ENCODE measurements at places on chromosomes 2 and 18.

GRCh38 chr2:3075316-3075990 is 302.2 kb downstream of the EIPR1 start:
- no peak for DNase-seq

GRCh38 chr2:233711312-233712008 is 1.2 kb upstream of the UGT1A5 start:
- DNase-seq, result peak; percentile 80

GRCh38 chr18:56189615-56190014 is 448.8 kb downstream of the TXNL1 start:
- DNase-seq, result no peak

GRCh38 chr2:191315365-191315752 is 70.2 kb downstream of the MYO1B start:
- no peak for DNase-seq

GRCh38 chr2:226618875-226619605 is 180.6 kb downstream of the IRS1 start:
- no peak for DNase-seq

GRCh38 chr2:239298116-239298804 is 102.6 kb downstream of the HDAC4 start:
- DNase-seq, result peak; percentile 51

DNA sequence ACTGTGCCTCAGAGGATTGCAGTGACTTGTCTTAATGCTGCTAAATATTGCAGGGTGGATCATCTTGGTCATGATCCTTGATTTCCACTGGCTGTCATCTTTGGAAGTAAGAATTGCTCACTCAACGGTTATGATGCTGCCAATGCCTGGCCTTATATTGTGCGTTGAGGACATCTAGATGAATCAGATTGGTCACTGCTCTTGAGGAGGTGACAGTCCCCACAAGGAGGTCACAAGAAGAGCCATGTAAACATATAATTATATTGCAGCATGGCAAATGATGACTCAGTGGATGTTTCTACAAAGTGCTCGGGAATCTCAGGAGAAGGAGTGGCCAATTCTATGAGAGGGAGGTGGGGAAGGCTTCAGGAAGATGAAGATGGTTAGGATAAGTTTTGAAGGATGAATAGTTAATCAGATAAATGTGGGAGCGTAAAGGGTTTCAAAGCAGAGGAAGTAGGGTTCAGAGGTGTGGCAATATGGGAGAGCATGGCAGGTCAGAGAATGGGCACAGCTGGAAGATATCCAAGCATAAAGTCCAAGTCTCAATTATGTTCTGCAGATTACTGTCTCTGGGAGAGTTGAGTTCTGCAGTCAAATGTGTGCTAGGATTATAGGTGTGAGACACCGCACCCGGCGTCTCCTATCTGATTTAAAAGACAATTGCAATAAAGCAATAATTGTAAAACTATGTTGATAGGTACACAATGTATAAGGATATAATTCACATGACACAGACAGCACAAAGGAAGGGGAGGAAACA is 21.3 kb upstream of the TMEM131 start:
- no peak for DNase-seq

DNA sequence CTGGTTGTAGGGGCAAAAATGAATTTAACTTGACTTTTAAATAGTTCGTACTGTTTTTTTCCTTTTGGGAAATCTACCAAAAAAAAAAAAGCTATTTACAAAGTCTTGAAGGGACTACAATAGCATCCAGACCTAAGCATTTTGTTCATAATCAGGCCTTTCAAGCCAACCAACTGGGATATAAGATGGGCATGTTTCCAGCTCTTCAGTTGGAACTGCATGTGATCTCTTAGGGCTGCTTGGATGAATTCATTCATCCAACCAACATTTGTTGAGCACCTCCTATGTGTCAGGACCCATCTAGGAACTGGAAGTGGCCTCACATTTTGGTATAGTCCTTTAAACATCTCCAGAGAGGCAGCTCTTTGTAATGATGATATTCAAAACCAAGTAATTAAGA is 98.6 kb downstream of the AAK1 start:
- DNase-seq, result peak; percentile 42

GRCh38 chr2:27096748-27097297 is 10.3 kb downstream of the KHK start:
- DNase-seq, result no peak

GRCh38 chr2:172624996-172625395 is 69.1 kb downstream of the PDK1 start:
- DNase-seq, result no peak

DNA sequence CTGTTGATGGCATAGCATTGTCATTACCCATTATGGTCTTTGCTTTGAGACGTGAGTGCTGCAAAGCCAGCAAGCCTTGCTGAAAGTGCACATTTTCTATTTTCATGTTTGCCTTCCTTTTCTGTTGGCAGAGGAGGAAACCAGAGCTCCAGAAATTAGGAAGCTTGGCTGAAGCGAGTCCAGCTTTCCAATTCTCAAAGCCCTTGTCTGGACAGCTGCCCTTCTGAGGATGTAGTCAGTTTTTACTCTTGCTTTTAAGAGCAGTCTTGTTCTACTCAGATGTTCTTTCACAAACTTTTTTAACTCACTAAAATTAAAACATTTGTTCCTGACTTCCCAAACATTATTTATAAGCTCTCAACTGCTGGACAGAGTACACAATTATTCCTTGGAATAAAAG is 93.8 kb downstream of the ICOS start:
- DNase-seq, result no peak

DNA sequence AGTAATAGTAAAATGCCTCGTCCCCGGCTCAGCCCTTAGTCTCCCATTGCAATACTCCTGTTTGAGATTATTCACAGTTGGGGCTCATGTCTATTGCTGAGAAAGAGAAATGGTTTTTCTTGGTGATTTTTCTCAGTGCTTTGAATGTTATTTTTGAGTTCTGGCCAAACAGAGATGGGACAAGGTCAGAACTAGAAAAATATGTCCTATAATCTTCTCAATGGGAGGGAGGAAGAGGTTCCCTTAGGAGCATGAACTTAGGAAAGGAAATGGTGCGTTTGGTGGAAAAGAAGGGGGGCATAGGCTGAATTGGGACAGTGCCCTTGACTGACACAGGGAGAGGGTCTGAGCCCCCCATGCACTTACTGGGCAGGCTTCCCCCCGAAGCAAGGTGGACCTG is 133.8 kb downstream of the AGAP1 start:
- no peak for DNase-seq

- no peak for DNase-seq
These were observed 41.4 kb upstream of the EML4 start for GRCh38 chr2:42127425-42128424.

- DNase-seq, result peak; percentile 59
These were observed 103.5 kb upstream of the MAP3K20 start for GRCh38 chr2:172972005-172972619.

DNA sequence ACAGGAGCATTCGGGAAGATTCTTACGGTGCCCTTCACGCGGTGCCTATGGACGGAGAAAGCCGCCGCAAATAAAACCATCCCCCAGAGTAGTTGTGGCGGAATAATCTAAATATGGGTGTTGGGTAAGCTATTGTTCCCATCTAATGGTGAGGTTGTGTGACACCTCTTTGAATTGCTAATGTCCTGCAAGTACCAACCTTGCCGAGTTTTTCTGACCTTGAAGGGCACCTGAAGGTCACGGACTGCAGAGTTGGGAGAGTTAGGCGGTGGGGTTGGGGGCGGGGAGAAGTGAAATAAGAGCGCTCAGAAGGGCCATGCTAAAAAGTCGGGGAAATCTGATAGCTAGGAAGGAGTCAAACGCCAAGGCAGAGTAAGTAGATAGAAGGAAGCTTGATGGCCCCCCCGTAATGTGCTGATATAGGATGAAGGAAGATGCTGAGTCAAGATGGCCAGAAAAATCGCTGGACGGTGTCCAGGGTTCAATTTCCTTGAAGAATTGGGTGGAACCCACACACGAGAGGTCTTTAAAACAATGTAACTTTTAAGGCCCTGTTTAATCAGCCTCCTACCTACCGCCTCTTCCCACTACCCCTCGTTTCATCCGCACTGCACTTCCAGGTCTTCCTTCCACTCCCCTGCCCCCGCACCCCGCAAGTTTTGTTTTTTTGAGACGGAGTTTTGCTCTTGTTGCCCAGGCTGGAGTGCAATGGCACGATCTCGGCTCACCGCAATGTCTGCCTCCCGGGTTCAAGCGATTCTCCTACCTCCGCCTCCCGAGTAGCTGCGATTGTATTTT is 600 bp downstream of the KATNAL2 start:
- peak; percentile 82 for DNase-seq

GRCh38 chr18:8858888-8859511 is 153.6 kb downstream of the MTCL1 start:
- peak; percentile 45 for DNase-seq

DNA sequence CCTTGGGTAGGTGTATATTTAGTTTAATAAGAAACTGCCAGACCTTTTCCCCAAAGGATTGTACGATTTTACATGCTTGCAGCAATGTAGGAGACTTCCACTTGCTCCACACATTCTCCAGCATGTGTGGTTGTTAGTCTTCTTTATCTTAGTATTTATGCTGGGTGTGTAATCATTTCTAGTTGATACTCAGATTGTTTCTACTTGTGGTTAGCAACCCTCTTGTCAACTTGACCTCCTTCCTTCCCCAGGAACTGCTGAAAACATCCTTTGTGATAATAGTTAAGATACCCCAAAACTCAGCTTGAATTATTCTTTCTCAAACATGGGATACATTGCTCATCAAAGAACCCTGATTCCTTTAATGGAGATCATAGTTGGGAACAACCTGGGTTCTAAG is 37.2 kb upstream of the CYBRD1 start:
- no peak for DNase-seq

DNA sequence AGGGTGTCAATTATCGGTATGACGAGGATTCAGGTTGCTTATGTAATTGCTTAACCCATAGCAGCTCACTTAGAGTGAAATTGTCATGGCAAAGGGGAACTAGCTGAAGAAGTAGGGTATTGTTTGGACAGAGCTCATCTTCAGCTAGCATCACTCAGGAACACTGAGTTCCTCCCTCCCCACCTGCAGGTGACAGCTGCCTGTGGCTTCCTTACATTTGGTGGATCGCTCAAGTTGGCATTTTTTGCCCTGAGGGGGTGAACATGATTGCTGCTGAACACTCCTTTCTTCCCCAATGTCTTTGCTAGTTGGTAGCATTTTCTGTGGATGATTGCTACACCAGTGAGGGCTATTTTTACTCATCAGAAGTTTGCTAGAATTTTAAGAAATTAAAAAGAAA is 86.7 kb upstream of the THUMPD2 start:
- no peak for DNase-seq

GRCh38 chr2:96324721-96325040 is 436 bp upstream of the ITPRIPL1 start:
- DNase-seq, result peak; percentile 45

GRCh38 chr2:223366566-223366965 is 235.6 kb downstream of the SCG2 start:
- no peak for DNase-seq

GRCh38 chr2:105498281-105498846 is 99.5 kb upstream of the FHL2 start:
- DNase-seq, result no peak

DNA sequence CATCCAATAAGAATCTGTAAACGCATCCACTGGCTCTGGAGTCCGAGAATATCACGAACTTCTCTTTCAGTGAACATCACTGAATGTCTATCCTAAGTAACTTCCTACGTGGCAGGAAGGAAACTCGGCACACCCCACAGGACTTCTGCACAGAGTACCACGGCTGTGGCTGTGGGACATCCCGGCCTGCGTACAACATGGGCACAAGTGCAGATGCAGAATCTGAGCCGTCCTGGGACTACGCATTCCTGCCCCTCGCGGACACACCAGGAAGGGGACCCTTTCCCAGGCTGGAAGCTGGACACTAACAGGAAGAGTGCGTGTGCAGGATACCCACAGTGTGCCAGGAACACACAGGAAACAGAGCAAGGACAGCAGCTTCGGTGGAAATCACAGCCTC is 60.6 kb downstream of the ZNF516 start:
- no peak for DNase-seq

GRCh38 chr2:237896956-237897355 is 37.5 kb downstream of the RAMP1 start:
- DNase-seq, result no peak

DNA sequence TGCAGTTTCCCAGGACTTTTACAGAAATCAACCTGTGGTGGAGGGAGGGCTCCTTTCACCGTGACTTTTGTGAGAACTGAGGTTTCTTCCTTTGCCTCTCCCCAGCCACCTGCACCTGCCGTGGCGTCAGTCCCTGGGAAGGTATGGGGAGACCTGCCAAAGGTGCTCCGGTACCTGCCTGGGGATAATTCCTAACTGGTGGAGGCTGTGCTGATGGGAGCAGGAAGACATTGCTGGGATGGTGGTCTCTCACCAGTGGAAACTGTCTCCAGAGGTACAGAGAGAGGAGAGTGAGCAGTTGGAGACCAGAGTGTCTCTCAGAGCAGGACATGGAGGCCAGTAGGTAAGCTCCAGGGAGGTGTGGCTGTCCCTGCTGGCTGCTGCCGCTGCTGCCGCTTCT is 52.6 kb downstream of the CIB4 start:
- no peak for DNase-seq

GRCh38 chr2:217382794-217383193 is 522.9 kb upstream of the TNP1 start:
- peak; percentile 87 for DNase-seq

GRCh38 chr2:224901121-224901676 is 141.1 kb downstream of the DOCK10 start:
- DNase-seq, result no peak

DNA sequence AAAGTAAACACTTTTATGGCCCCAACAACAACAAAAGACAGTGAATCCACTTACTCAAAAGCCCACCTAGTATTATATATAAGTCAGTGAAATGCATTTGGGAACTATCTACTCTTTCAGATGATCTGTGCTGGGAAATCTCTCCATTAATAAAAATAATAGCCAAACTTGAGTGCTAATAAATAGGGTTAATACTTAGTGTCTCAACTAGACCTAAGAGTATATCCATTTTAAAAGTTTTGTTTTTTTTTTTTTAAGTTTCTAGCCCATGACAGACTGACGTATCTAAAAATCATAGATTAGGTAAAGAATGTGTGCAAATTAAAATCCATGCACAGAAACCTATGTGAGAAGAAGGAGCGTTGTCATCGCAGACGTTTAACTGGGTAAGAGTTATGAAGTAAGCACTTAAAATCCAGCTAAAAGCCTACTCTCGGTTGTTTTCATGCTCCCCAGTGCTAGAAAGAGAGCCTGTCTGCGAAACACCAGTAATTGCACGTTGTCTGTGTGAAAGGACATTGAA is 83.4 kb upstream of the PELI1 start:
- DNase-seq, result no peak

DNA sequence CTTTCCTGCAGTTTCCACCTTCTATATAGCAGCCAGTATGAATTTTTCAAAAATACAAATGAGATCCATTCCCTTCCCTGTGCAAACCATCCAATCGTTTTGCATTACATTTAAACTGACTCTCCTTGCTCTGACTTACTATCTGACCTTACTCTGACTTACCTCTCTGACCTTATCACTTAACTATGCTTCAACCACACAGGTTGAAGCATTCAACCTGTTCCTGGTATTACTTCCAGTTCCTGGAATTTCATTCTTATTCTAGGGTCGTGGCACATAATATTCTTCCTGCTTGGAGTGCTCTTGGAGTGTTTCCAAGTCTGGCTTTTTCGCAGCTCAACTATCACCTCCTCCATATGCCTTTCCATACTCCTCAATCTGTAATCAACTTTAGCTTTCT is 850.6 kb upstream of the CHAC2 start:
- DNase-seq, result no peak
